ENCODE measurements at places on chromosomes 3 and 15. TPM values are rescaled to one million over a fixed set of nuclear protein-coding genes. Genes with fewer than 3 reads are reported as not detected.

The PIERCE2 gene
- total RNA-seq, result not detected

The FBXO40 gene
- not detected for total RNA-seq

The FRMD4B gene
- total RNA-seq, result 6.5 TPM

The MUC13 gene
- total RNA-seq, result not detected

The C2CD4A gene
- not detected for total RNA-seq

The SAXO2 gene
- 6.4 TPM for total RNA-seq

The MOBP gene
- not detected for total RNA-seq

The MYO5A gene
- 19.8 TPM for total RNA-seq

The FHIT gene
- 230 TPM for total RNA-seq
